ENCODE measurements at places on chromosomes 3 and 15.

- DNase-seq = no peak
- no peak overlapping the region for H3K27ac ChIP-seq
- no peaks in the 10 kb centered on the region for H3K4me1 ChIP-seq
Measured at GRCh38 chr3:82745544-82745943, 984.1 kb upstream of the GBE1 start.

DNA sequence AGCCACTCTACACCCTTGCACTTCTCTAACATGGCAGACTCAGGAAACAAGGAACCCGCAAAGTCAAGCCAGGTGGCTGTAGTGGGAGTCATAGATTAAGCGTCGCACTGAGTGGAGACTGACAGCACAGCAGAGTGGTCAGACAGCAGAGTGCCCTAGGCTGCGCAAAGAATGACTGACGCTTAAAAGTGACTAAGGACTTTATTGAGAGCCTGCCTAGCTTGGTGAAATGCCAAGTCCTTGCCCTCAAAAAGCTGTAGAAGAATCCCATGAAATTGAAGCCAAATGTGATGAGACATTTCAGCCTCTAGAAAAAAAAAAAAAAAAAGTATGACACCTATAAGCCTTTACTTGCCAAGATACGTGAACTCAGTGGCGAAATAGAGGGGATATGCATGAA, 30.2 kb downstream of the NCEH1 start:
- peaks cover 5% of the 10 kb centered on the region for H3K36me3 ChIP-seq
- H3K27ac ChIP-seq = no peak overlapping the region
- H3K4me1 ChIP-seq = peaks cover 27% of the 10 kb centered on the region
- H3K4me3 ChIP-seq = no peak overlapping the region

DNA sequence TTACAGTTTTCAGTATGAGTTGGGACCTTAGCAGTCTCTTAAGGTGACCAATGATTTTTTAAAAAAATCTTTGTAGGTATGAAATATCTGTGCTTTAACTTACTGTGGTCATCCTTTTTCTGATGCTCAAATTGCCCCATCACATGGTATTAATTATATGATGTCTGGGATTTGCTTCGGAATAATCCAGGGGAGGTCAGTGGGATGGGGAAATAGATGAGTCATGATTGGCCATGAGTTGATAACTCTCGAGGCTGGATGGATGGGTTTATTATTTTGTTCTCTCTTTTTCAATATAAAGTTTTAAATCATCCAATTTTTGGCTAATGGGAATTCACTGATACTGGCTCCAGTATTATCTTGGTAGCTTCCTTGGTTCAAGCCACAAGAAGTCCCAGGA, 370.3 kb upstream of the TPM1 start:
- H3K4me1 ChIP-seq = no peaks in the 10 kb centered on the region
- no peaks in the 10 kb centered on the region for H3K27me3 ChIP-seq
- no peak overlapping the region for H3K27ac ChIP-seq
- DNase-seq = no peak

DNA sequence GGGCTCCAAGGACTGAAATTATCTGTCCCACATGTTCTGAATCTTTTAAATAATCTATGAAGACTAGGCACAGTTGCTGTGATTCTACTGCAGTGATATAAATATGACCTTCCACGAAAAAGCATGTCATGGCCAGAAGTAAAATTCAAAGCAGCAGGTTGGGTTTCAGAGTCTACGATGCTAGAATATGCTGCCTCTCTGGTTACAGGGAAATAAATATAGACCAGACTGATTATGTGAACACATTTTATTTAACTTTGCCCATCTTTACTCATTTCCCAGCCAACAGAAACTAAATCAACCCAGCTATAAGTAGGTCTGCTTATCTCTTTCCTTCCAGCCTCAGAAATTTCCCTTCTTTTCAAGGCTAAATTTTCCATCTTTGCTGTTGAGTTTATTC, 19.9 kb upstream of the TM6SF1 start:
- no peak overlapping the region for H3K4me3 ChIP-seq
- no peak for DNase-seq
- H3K27ac ChIP-seq = no peak overlapping the region
- no peaks in the 10 kb centered on the region for H3K36me3 ChIP-seq
- peaks cover 11% of the 10 kb centered on the region for H3K4me1 ChIP-seq

- DNase-seq = no peak
- peaks cover 3% of the 10 kb centered on the region for H3K4me1 ChIP-seq
Measured at GRCh38 chr3:141331377-141332318, 36.7 kb upstream of the ZBTB38 start.

GRCh38 chr3:192433704-192434103, 293.6 kb downstream of the FGF12 start:
- H3K4me3 ChIP-seq = no peak overlapping the region
- H3K4me1 ChIP-seq = no peaks in the 10 kb centered on the region
- H3K27ac ChIP-seq = no peak overlapping the region
- H3K27me3 ChIP-seq = no peaks in the 10 kb centered on the region
- H3K36me3 ChIP-seq = no peaks in the 10 kb centered on the region
- no peak for DNase-seq

GRCh38 chr3:194123726-194124125, 12.2 kb upstream of the HES1 start:
- no peak overlapping the region for H3K4me3 ChIP-seq
- H3K27ac ChIP-seq = no peak overlapping the region
- no peak for DNase-seq
- H3K4me1 ChIP-seq = peaks cover 20% of the 10 kb centered on the region
- H3K36me3 ChIP-seq = no peaks in the 10 kb centered on the region
- H3K27me3 ChIP-seq = peaks cover 4% of the 10 kb centered on the region
